HL-60 (cell line): ENCODE measurements at places on chromosomes 3 and 15.
A peak's percentile ranks its signal among the peaks of the same experiment; 100 is the strongest.

GRCh38 chr15:54687628-54688027 is 509.1 kb downstream of the RSL24D1 start:
- no peak for DNase-seq

DNA sequence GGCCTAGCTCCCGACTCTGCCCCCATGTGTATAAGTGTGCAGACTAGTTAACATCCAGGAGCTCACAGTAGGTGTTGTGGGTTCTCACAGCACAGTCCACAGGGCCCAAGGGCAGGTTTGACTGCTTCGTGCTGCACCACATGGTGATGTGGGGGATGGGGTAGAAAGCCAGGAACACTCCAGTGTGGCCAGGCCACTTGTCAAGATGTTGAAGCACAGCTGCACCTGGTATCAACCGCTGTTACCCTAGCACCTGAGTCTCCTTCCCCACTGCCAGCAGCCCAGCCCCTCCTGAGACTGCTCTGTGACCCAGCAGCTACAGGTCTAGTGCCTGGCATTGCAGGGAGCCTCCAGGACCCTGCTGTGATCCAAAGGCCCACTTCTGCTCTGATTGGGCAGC is 53.4 kb downstream of the CHDH start:
- no peak for DNase-seq

DNA sequence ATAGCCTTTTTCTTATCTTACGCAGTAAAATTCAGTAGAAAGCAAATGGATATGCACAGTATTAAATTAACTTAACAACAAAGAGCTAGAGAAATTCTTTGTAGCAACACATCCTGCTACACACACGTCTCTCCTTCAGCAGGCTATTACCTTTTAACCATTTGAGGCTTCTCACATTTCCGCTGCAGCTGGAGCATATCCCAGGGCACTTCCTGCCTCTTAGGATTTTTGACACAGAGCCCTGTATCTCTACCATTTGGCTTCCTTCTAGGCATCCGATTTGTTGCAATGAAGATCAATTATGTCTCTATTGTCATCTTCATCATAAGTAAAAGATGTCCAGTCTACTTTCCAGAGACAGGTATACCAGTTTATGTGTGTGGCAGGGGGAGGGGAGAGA is 292.4 kb upstream of the CBLB start:
- no peak for DNase-seq

DNA sequence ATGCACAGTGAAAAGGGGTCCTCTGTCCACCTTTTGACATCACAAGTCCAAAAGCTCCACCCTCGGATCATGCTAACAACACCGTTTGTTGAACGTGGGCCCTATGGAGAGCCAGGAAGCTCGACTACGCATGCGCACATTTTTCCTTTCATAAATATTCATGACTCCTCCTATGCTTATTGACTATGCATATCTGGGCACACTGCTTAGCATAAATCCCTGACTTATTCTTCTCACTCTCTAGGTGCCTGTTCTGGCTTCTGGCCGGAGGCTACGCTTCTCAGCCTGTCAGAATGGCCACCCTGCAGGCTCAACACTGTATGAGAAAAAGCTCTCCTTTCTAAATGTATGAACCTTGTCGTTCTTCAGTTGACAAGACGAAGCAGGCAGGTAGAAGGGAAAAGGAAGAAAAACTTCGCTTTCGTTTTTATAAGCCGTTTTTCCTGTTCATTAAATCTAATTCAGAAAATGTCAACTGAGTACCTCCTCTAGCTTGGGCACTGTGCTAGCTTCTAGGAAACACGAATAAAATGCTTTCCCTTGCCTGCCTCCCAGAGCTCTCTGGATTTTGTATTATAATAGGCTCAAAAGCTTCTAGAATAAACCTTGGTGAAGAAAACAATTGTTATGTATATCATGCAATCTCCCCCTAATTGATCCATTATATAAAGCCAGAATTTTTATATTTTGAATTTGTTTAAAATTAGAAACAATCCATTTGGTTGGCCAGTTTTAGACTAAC is 207.7 kb downstream of the ATP10A start:
- no peak for DNase-seq

GRCh38 chr3:15657016-15657415 is 55.5 kb downstream of the BTD start:
- peak; percentile 22 for DNase-seq

DNA sequence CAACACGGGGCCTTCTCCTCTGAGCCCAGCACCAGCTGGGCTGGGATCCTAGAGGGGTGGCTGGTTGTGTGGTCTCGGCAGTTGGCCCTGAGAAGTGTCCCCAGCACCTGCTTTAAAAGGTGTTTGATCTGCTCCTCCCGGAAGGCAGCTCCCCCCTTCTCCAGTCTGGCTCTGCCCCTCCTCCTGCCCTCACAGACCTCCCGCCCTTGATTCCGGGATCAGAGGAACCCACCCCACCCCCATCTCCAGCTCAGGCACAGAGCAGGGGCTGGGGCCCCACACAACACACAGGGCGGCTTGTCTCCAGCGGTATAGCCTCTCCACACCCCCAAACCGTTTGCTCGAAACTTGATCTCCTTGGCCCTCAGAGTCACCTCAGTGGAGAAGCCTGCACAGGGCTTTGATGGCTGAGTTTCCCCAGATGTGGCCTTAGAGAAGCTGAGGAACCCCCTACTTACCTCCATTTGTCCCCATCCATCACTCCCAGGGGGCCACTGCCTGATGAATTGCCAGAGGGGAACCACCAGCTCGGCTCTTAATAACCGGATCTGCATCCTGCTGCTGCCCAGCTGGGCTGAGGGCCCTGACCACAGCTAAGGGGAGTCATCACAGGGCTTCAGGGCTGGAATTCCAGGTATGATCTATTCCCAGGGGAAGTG is 6.4 kb upstream of the STRA6 start:
- DNase-seq = no peak

DNA sequence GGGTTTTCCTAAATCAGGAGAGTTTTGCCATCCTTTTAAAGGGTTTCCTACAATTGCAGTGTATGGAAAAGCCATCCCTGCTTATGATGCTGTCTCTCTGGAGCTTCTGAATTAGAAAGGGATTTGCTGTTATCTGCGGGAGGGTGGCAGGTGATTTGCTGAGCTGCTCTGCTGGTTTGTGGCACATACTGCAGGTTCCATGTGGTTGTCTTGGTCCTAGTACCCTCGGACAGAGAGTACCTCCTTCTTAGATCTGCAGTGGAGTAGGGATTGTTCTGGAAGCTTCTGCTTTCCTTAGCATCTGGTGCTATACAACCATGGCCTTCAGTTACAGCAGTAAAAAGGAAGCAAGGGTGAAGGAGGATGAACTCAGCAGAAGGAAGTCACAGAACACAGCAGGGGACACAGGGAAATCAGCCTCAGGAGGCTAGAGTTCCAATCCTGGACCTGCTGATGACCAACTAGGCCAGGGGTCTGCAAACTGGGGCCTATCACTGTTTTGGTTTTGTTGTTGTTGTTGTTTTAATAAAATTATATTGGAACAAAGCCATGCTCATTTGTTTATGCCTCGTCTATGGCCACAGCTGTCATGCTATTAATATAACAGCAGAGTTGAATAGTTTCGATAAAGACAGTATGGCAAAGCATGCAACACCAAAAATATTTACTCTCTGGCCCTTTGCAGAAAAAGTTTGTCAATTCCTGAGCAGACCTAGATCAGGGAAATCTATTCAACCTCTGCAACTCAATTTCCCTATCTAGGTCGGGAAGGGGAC is 39.5 kb downstream of the STARD5 start:
- DNase-seq = no peak

- DNase-seq = no peak
Observed at GRCh38 chr3:190064112-190064511, 56.6 kb downstream of the P3H2 start.
